Endothelial cell (in vitro differentiated cells): ENCODE measurements at places on chromosomes 3 and 15. TPM values are rescaled to one million over a fixed set of nuclear protein-coding genes. Genes with fewer than 3 reads are reported as not detected.

Gene NRG4
- total RNA-seq = 2.7 TPM

Gene PFKFB4
- 11.5 TPM for total RNA-seq

Gene TPRG1
- 2.1 TPM for total RNA-seq

Gene IQCH
- total RNA-seq = 2.4 TPM
